ENCODE measurements at places on chromosomes 6 and 20.

DNA sequence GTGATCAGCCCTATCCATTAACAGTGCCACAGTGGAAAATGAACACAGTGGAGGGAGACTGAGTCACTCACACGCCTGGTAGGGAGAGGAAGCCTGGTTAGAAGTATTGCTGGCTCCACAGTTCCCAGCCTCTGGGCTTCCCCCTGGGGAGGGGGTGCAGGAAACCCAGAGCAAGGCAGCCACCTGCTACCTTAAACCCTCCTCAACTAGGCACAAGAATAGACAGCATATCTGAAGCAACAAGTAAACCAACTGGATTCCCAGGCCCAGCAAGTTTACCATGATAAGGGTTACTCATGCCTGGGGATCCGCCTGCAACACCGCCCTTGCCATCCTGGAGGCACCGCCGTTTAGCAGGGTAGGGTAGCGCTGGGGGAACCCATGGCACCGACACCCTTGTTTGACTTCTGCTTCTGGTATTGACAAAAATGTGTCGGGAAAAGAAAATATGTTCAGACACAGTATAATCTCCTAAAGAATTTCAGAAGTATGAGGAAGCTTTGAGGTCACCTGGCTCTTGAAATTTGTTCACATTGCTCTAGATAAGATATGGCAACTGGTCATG is 38.3 kb downstream of the SLC22A23 start:
- no peak for DNase-seq

DNA sequence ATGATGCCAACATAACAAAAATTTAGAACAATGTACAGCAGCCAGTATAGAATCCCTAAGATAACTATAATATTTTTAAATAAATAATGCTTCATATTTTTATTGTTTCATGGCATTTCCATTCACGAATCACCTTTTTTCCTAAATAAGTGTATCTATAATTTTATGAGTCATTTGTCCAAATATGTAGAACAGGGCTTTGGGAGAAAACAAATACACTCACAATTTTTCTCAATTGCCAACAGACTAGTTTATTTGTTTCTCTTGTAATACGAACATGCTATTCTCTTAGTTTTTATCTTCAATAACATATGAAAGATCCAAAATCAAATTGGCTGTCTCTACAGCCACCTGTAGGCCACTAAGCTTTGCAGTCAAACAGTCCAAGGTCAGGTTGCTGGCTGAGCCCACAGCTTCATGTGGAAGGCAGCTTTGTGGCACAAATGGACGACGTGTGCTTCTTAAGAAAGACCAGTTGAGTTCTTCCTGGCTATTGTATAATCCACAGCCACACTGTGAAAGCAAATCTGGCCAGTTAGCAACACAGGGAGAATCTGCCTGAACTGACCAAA is 29.0 kb downstream of the MKKS start:
- no peak for DNase-seq

GRCh38 chr6:157967020-157967419 is 14.6 kb upstream of the SYNJ2 start:
- no peak for DNase-seq

DNA sequence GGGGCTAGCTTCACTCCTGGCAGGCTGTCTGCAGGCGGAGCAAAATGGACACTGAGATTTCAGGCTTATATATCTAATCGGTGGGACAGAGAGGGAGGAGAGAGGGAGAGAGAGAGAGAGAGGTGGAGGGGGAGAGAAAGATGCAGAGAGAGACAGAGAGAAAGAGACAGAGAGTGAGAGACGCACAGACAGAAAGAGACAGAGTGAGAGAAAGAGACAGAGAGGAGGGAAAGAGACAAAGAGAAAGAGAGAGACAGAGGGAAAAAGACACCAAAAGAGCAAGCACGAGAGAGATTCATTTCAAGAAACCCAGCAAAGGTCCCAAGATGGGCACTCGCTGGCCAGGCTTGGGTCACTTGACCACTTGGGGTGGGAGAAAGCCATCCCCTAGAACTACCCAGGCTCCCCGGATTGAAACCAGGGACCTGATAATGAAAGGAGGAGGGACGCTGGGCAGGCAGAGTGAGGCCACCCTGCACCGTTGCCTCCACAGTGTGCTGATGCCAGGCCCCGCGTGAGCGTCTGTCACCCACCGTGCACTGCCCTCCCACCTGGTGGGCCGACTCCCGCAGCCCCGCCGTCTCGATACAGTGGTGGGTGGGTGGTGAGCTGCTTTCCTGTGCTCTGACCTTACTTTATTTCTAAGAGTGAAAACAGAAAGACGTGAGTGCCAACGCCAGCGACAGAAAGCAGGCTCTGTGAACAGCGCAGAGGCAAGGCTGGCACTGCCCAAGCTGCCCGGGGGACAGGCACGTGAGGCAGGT is 67.9 kb upstream of the SLCO4A1 start:
- no peak for DNase-seq

GRCh38 chr20:41371371-41371770 is 4.8 kb upstream of the EMILIN3 start:
- DNase-seq = no peak

DNA sequence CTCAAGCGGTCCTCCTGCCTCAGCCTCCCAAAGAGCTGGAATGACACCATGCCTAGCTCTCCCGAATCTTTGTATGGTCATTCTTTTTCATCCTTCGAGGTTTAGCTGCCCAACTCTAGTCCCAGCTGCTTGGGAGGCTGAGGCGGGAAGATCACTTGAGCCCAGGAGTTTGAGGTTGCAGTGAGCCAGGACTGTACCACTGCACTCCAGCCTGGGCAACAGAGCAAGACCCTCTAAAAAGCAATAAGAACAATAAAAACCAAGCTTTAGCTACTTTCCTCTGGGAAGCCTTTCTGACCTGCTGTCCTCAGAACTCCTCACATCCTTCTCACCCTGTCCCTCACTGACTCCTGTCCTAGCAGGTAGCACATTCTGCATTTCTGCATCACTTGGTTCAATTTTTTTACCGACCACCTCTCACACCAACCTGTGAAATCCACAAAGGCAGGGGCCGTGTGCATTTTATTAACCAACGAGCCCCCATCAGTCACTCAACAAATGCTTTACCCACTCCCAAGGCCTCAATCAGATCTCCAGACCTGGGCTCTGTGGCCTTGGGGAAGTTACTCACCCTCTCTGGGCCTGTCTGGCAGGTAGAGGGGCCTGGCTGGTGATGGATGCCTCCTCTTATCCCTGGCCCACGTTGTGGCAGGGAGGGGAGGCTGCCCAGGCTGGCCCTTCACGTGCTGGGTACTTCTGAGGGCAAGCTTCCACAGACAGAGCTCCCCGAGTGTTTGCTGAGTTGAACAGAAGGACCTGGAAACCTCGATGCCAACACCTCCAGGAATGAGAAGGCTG is 14.7 kb upstream of the SRC start:
- no peak for DNase-seq

GRCh38 chr6:158437571-158437970 is 122.3 kb upstream of the TMEM181 start:
- no peak for DNase-seq

DNA sequence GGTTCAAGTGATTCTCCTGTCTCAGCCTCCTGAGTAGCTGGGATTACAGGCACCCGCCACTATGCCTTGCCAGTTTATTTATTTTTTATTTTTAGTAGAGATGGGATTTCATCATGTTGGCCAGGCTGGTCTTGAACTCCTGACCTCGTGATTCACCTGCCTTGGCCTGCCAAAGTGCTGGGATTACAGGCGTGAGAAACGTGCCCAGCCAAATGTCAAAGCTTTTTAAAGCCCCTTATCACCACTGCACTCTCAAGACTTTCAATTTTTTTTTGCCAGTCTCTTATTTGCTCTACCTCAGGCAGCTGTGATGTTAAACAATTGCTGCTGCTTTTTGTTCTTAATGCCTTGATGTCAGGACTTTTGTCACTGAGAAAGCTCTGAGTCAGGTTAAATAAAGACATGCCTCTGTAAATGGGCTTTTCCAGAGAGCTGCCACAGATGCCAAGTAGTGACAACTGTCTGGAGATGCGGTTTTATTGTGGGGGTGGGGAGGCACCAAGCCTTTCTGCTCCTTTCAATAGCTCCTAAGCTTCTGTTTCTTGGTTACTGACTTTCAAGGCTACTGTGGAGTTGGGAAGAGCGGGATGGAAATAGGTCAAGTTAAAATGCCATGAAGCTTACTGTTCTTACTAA is 29.2 kb downstream of the RSPH3 start:
- DNase-seq = no peak
